Activated CD4-positive, alpha-beta T cell treated with anti-CD3 and anti-CD28 coated beads, Interleukin-2, amount 50 U/mL, for 24 hours (primary cell): ENCODE measurements at places on chromosomes 6 and 20.

DNA sequence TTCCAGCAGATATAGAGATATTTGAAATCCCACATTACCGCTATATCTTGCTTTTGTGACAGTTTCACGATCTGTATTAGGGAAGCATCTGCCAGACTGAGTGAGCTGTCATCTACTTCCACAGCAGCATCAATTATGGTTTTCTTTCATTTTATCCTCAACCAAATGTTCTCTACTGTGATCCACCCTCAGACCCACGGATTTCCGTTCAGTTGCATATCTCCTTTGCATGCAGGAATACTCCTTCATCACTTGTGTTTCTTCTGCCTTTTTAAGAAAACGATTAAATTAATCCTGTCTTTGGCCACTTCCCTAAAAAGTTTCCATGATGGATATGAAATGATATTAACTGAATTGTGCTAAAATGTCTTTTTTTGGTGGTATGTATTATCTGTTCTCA lies 262.1 kb upstream of the ADGRB3 start:
- no peak for DNase-seq

GRCh38 chr6:113843500-113844073 lies 13.6 kb upstream of the MARCKS start:
- DNase-seq = no peak

GRCh38 chr6:62528894-62529526 lies 243.0 kb upstream of the KHDRBS2 start:
- no peak for DNase-seq

DNA sequence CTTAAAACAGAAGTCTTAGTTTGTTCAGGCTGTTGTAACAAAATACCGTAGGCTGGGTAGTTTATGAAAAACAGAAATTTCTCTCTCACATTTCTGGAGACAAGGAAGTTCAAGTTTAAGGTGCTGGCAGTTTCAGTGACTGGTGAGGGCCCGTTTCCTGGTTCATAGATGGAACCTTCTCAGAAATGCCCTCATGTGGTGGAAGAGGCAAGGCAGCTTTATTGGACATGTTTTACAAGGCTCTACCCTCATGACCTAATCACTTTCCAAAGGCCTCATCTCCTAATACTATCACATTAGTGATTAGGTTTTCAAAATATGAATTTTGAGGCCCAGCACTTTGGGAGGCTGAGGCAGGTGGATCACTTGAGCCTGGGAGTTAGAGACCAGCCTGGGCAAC lies 2.4 kb downstream of the HEBP2 start:
- no peak for DNase-seq

- DNase-seq = no peak
Measured at GRCh38 chr6:109760208-109760607, 69.1 kb downstream of the FIG4 start.

DNA sequence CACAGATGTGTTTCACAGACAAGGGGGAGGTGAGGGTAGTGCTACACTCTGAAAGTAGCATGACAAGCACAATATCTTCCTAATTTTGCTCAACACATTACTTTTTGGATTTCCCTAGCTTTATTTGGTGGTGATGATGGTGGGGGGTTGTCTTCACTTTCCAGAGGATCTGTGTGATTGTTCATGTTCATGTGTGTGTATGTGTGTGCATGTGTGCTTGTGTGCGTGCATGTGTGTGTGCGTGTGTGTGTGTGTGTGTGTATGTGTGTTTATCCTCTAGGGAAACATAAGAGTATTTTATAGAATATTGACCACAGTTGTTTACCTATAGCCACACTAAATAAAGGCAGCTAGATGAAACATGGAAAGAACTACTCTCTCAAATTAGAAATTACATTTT lies 183.8 kb upstream of the EYA4 start:
- no peak for DNase-seq
